ENCODE measurements at places on chromosomes 1 and 21. TPM values are rescaled to one million over a fixed set of nuclear protein-coding genes. Genes with fewer than 3 reads are reported as not detected.

- H3K27ac ChIP-seq: no peak overlapping the region
- no peaks in the 10 kb centered on the region for H3K4me1 ChIP-seq
- no peak overlapping the region for H3K4me3 ChIP-seq
- no peak for DNase-seq
- H3K27me3 ChIP-seq: peaks cover 31% of the 10 kb centered on the region
Measured at GRCh38 chr1:207978441-207978840, 67.5 kb upstream of the CD34 start.

DNA sequence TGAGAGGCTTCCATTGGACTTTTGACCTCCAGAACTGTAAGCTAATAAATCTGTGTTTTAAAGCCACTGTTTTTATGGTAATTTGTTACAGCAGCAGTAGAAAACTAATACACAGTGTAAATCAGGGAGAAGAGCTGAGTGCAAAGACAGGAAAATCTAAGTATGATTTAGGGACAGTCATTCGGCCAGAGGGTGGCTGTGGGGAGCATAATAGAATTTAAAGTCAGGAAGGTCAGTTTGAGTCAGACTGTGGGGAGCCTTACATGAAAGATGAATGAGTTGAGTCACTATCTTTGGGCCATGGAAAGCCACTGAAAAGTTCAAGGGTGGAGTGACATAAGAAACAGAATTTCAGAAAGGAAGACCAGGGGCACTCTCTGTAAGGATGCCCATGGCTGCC lies 52.4 kb upstream of the SSX2IP start:
- H3K27me3 ChIP-seq: no peaks in the 10 kb centered on the region
- DNase-seq: no peak
- H3K36me3 ChIP-seq: no peaks in the 10 kb centered on the region
- H3K4me1 ChIP-seq: no peaks in the 10 kb centered on the region

DNA sequence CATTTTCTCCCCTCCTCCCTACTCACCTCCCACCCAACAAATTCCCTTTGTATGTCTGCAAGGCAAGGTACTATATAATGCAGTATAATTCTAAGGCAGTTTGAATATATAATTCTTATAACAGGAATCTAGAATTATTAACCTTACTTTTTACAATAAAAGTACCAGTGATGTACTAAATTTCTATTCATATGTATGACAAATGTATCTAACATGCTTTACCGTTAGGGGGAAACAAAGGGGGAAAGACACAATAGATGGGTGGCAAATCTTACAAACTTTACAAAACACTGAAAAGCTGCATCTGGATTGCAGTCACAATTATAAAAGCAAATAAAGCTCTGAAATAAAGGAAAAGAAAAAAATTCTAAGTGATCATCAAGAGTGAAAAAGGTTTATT lies 2.3 kb downstream of the PIK3R3 start:
- peaks cover 21% of the 10 kb centered on the region for H3K4me1 ChIP-seq
- H3K27ac ChIP-seq: no peak overlapping the region
- H3K27me3 ChIP-seq: no peaks in the 10 kb centered on the region
- H3K4me3 ChIP-seq: peak overlapping the region; percentile 79
- H3K36me3 ChIP-seq: no peaks in the 10 kb centered on the region

DNA sequence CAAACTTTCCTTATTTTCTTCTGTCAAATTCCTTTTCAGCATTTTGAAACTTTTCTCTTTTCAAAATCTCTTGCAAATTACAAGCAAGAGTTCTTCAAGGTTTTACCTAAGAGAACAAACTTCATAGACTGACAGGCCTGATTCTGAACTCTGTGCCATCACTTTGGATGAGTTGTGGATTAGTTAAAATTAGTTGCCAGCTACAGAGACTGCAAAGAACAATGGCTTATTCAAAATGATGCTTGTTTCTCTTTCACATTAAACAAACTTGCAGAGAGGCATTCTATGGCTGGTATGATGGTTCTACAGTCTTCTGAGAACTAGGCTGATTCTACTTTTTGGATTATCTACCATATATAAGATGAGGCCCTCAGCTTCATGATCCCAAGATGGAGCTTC lies 3.8 kb downstream of the LRRC8B start:
- DNase-seq: no peak
- no peaks in the 10 kb centered on the region for H3K36me3 ChIP-seq
- H3K27me3 ChIP-seq: no peaks in the 10 kb centered on the region
- H3K4me3 ChIP-seq: no peak overlapping the region

DNA sequence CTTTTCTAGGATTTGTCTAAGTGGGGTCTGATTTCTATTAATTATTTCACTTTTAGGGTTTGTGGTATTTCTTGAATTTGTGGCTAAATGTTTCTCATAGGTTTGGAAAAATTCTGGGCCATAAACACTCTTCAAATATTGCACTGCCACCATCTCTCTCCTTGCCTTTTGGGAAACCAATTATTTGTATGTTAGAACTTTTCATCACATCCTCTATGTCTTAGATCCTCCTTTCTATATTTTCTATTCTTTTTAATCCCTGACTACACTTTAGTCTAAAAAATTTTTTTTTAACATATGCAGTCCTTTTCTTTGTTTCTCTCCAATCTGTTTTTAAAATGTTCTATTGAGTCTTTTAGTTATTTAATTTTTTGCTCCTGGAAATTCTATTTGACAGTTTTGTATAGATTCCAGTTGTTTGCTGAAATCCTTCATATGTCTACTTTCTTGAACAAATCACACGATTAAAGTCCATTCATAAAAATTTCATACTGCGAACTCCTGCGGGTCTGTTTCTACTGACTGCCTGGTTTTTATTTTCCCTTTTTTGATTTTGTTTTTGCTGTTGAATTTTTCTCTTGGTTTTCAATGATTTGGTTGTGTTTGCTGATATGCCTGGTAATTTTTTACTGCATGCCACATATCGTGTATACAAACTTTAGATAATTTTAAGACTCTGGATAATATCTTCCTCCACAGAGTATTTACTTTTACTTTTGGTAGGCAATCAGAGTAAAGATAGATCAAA lies 143.1 kb downstream of the COQ8A start:
- H3K4me3 ChIP-seq: no peak overlapping the region
- H3K36me3 ChIP-seq: peaks cover 2% of the 10 kb centered on the region
- no peak overlapping the region for H3K27ac ChIP-seq
- H3K27me3 ChIP-seq: no peaks in the 10 kb centered on the region
- no peak for DNase-seq

GRCh38 chr1:92442351-92442750 lies 44.4 kb downstream of the GFI1 start:
- H3K4me1 ChIP-seq: peaks cover 7% of the 10 kb centered on the region
- no peak overlapping the region for H3K4me3 ChIP-seq
- no peak overlapping the region for H3K27ac ChIP-seq
- no peaks in the 10 kb centered on the region for H3K36me3 ChIP-seq
- peaks cover 5% of the 10 kb centered on the region for H3K27me3 ChIP-seq

DNA sequence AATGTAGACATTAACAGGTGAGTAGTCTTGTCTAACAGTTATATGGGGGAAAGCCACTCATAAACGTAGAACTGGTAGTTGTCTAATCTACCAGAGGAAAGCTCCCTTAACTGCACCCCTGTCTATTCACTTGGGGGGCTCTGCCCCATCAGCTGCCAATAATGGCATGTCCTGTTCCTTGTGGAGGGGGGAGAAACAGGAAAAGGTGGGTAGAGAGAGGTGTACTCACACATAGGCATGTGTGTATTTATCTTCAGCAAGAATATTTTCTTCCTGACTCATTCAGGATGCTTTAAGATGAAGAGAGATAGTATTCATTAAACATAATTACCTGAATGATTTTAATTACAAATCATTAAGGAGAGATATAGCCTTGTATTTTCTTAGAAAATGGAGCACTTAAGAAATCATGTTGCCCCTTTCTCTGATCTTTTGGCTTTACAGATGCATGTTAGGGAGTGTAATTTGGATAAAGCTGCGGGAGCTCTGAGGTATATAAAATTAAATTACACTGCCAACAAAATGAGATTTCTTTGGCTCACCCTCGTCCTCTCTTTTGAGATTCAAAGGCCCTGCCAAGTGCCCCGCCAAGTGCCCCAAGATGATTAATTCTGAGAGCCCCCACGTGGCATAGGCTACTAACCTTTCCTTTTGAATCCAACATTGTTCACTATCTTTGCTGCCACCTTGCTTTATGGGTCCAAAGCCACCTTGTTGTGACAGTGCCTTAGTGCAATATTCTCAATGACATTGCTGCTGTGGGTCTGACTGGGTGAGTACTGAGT lies 286.3 kb upstream of the LYPLAL1 start:
- no peak overlapping the region for H3K4me3 ChIP-seq
- no peaks in the 10 kb centered on the region for H3K36me3 ChIP-seq
- no peak overlapping the region for H3K27ac ChIP-seq
- no peak for DNase-seq
- no peaks in the 10 kb centered on the region for H3K27me3 ChIP-seq

DNA sequence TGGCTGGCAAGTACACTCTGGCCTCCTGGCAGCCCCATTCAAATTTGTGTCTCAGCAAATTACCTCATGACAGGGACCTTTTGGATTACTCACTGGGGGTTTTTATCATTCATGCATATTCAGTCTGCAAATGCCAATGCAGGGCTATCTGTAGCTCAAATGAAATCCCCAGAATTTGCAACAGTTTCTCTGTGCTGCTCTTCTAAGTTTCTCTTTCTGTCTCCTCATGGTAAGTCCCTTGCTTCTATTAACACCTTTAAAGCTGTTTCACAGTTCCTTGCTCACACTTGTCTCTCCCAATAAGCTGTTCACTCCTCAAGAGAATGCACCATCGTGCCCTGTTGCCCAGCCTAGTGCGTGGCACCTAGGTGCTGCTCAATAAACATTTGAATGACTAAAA lies 3.3 kb upstream of the FAM78B start:
- H3K27ac ChIP-seq: no peak overlapping the region
- no peak overlapping the region for H3K4me3 ChIP-seq
- no peak for DNase-seq

DNA sequence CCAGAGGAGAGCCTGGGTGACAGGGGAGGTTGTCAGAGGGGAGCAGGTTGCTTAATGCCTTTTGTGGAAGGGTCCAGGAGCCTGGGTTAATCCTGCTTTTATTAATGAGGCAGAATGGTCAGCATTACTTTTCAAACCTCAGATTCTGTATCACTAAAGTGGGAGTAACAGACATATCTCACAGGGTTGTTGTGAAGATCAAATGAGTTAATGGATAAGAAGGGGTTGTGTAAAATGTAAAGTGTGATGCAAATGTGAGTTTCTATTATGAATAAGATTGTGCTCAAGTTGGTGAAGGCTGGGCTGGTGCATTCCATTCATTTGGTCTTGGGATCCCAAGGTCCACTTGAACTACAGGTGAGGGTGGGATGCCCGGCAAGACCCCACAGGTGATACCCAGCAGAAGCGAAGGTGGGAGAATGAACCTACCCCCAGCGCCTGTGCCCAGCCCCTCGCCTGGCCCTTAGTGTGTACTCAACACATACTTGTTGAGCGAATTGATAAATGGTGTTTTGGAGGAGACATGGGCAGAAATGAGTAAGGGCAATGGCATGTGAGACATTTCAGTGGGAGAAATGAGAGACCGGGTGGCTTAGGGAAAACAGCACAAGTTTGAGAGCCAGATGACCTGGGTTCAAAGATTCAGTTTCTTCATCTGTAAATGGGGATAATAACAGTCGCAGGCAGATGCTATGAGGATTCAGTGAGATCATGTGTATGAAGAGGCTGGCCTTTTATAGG lies 6.2 kb downstream of the SLC26A9 start:
- no peak overlapping the region for H3K4me3 ChIP-seq
- H3K36me3 ChIP-seq: no peaks in the 10 kb centered on the region
- H3K27ac ChIP-seq: no peak overlapping the region
- DNase-seq: peak; percentile 32

DNA sequence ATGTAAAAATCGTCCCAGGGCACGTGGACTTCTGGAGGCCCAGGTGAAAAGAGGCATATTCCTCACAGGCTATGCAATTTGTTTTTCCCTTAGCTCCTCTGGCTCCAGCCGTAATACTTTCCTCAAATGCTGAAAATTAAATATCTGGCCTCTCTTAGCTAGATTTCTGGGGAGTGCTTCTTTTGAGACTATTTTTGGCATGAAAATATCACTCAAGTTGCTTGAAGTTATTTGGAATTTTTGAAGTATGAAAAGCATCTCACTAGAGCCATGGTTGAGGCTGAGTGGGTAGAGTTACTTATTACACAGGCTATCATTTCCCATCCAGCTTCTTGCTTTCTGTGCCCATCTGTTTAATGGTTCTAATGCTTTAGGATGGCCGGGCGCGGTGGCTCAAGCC lies 59.7 kb downstream of the MYOM3 start:
- no peak overlapping the region for H3K4me3 ChIP-seq
- H3K4me1 ChIP-seq: peaks cover 2% of the 10 kb centered on the region
- no peak for DNase-seq
- H3K36me3 ChIP-seq: no peaks in the 10 kb centered on the region
- no peak overlapping the region for H3K27ac ChIP-seq
- peaks cover 5% of the 10 kb centered on the region for H3K27me3 ChIP-seq

- H3K4me1 ChIP-seq: no peaks in the 10 kb centered on the region
- no peak within 1 kb of the TSS for H3K27ac ChIP-seq
- H3K4me3 ChIP-seq: no peak within 1 kb of the TSS
- H3K36me3 ChIP-seq: no peaks in the 10 kb centered on the region
Measured at GRCh38 chr1:158180741-158181576, at the start of gene CD1D. TSS of gene CD1D (plus strand) at chr1:158180895. CDS start at chr1:158181102, 207 bp downstream.

GRCh38 chr1:67960766-67961165 lies 89.7 kb downstream of the DIRAS3 start:
- H3K4me3 ChIP-seq: no peak overlapping the region
- H3K36me3 ChIP-seq: no peaks in the 10 kb centered on the region
- H3K4me1 ChIP-seq: no peaks in the 10 kb centered on the region
- no peak overlapping the region for H3K27ac ChIP-seq
- DNase-seq: no peak
- no peaks in the 10 kb centered on the region for H3K27me3 ChIP-seq

- H3K27me3 ChIP-seq: no peaks in the 10 kb centered on the region
- H3K36me3 ChIP-seq: no peaks in the 10 kb centered on the region
- H3K4me3 ChIP-seq: no peak overlapping the region
- H3K4me1 ChIP-seq: peaks cover 9% of the 10 kb centered on the region
Measured at GRCh38 chr1:159282118-159282517, 20.0 kb upstream of the FCER1A start.

GRCh38 chr1:178434899-178435435 lies 61.8 kb downstream of the CLEC20A start:
- H3K36me3 ChIP-seq: no peaks in the 10 kb centered on the region
- no peak overlapping the region for H3K27ac ChIP-seq
- H3K27me3 ChIP-seq: no peaks in the 10 kb centered on the region
- no peak overlapping the region for H3K4me3 ChIP-seq
- no peak for DNase-seq

The CELF3 gene
- not detected for polyA plus RNA-seq

The ADAM30 gene
- not detected for polyA plus RNA-seq

The CD48 gene
- not detected for polyA plus RNA-seq

The OR2L2 gene
- not detected for polyA plus RNA-seq

The AADACL3 gene
- polyA plus RNA-seq: not detected

The RUNX3 gene
- polyA plus RNA-seq: not detected

The GRIK1 gene
- not detected for polyA plus RNA-seq

The CELSR2 gene
- 0.76 TPM for polyA plus RNA-seq

The KCNA3 gene
- polyA plus RNA-seq: not detected

The SPEN gene
- 10.2 TPM for polyA plus RNA-seq
